ENCODE measurements at places on chromosomes 2 and 18.

GRCh38 chr18:57738078-57738477, 65.0 kb downstream of the ATP8B1 start:
- no peak for DNase-seq

- DNase-seq: no peak
Measured at GRCh38 chr2:12702168-12703121, 14.3 kb upstream of the TRIB2 start.

DNA sequence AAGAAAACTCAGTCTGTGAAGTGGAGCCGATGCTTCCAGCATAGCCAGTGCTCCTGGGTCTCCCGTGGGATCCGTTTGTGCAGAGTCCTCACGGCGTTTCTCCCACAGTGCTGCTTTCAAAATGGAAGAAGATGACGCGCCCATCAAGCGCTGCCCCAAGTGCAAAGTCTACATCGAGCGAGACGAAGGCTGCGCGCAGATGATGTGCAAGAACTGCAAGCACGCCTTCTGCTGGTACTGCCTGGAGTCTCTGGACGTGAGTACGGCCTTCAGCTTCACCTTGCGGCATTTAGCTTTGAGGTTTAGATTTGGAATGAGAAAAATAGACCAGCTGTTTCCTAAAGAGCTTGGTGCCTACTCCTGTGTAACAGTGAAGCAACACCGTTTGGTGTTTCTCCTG, 107.0 kb downstream of the RNF144A start:
- no peak for DNase-seq

GRCh38 chr2:221268631-221269030, 303.5 kb downstream of the EPHA4 start:
- DNase-seq: no peak

- DNase-seq: peak; percentile 39
Measured at GRCh38 chr2:128396500-128396891, 77.8 kb upstream of the HS6ST1 start.

DNA sequence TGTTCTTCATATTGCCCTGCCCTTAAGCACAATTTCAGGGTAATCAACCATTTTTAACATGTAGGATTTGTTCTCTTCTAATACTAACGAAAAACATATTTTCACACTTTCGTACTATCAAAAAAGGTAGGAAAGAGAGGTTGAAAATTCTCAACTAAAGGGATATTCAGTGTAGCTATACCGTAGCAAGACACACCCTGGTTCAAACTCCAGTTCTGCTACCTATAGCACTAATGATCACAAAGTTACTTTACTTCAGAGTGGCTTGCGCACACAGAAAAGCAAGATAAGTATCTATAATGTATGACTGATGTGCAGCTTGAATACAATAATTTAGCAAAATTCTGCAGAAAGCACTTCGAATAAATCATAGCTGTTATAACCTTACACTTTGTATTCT, 125.8 kb upstream of the CD226 start:
- DNase-seq: no peak

GRCh38 chr2:2405780-2406179, 74.7 kb upstream of the MYT1L start:
- no peak for DNase-seq

GRCh38 chr2:135279209-135279608, 227.1 kb downstream of the RAB3GAP1 start:
- DNase-seq: no peak

DNA sequence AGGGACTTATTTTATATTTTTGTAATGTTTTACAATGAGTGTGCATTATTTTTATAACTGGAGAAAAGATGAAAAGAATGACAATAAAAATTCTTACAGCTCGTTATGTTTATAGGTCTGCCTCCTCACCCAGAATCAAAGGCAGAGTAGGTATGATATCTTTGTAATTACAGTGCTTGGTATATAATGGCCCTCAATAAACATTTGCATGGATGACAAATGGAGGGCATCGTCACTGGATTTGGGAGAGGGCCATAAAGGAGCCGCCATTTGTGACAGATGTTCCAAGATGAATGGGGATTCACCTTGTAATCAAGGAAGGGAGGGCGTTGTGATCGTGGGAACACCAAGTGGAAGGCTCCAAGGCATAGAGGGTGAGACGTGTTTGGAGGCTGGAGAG, 22.6 kb upstream of the GIGYF2 start:
- DNase-seq: no peak

- no peak for DNase-seq
Measured at GRCh38 chr2:160279813-160280465, 79.9 kb upstream of the ITGB6 start.

DNA sequence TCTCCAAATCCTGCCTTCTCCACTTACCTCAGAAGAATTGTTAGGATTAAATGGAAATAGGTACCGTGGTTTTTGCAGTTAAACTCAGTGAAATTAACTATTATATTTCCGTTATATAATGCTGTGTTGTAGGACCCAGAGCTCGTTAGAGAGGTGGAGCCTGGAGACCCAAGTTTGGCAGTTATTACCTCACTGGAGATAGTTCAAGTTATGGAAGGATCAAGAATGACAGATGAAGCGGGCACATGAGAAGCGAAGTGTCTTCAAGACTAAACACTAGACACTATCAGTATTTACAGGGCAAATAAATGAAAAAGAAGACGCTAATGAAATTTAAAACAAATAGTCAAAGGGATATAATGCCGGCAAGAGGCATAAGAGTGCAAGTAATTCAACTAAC, 866 bp downstream of the CWC22 start:
- DNase-seq: no peak

Measured in hepatocyte (in vitro differentiated cells).